ENCODE measurements at places on chromosomes 16 and 17. TPM values are rescaled to one million over a fixed set of nuclear protein-coding genes. Genes with fewer than 3 reads are reported as not detected.

Gene ALOX15
- 1.7 TPM for total RNA-seq

Gene SCARF1
- 48.5 TPM for total RNA-seq

Gene SLC2A4
- 1.6 TPM for total RNA-seq

DNA sequence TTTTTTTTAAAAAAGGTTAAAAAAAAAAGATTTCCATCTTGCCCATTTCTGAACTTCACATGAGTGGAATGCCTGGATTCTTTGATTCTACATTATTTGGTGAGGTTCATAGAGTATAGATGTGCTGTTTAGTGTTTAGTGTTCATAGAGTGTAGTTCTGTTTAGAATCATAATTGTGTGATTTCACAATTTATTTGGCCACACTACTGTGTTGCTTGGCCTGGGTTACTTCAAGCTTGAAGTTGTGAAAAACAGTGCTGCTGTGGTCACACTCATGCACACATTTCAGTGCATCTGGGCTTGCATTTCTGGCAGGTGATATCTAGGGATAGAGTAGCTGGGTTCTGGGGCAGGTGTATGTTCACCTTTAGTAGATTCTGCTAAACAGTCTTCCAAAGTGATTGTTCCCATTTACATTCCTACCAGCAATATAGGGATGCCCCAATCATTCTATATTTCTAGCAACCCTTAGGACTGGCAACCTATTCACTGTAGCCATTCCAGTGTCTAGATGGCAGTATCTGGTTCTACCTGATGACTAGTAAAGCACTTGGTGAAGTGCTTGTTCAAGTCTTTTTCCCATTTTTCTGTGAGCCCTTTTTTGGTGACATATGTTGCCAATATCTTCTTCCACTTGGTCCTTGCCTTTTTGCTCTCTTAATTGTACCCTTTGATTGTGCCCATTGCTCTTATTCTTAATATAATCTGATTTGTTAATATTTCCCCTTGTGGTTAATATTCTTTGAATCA is 50.6 kb upstream of the RBFOX3 start:
- DNase-seq: no peak

- DNase-seq: no peak
Measured at GRCh38 chr16:78648517-78648916, 549.1 kb downstream of the WWOX start.

- DNase-seq: no peak
Measured at GRCh38 chr16:81996664-81997509, 14.4 kb downstream of the SDR42E1 start.

Data from upper lobe of right lung (tissue), 1 donor.